ENCODE measurements at places on chromosomes 7 and 10.

- peak; percentile 70 for DNase-seq
Observed at GRCh38 chr10:101297901-101298486, 56.0 kb upstream of the BTRC start.

DNA sequence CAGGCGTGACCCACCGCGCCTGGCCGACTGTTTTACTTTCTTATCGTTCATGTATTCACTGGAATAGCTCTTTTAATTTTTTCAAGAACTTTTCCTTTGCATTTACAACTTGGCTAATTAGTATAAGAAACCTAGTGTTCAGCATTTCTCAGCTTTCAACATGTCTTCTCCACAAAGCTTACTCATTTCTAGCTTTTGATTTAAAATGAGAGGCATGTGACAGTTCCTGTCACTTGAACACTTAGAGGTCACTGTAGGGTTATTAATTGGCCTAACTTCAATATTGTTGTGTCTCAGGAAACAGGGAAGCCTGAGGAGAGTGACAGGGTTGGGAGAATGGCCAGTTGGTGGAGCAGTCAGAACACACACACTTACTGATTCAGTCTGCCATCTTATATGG, 125.1 kb upstream of the GPR22 start:
- no peak for DNase-seq

DNA sequence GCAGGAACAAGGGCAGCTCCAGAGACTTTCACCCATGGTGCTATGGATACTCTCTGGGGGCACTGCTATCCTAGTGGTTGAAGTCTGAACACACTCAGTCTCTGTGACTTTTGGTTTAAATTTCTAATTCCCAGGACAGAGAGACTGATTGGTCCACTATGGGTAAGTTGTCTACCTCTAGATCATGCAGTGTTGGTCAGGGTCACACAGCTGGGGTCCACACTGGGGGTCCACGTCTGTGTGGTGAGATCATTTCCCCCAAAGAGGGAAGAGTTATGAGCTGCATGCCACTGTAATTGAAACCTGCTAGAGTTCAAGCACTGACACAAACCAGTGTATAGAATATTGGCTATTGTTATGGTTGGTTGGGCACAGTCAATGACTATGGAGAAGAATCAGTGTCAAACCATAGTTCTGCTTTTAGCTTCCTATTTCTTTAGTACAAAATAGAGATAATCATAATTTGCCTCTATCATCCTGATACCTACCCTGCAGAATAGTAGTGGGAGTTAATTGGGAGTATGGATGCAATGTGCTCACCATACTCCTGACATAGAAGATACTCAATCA, 101.6 kb downstream of the PRTFDC1 start:
- no peak for DNase-seq

GRCh38 chr7:22875470-22875869, 52.8 kb upstream of the TOMM7 start:
- DNase-seq, result no peak

- DNase-seq, result no peak
Observed at GRCh38 chr7:67692425-67692824, 695.8 kb downstream of the TYW1 start.

Measured in stimulated activated CD4-positive, alpha-beta T cell treated with anti-CD3 and anti-CD28 coated beads, Interleukin-1b, Interleukin-23, amount 100 ng/mL, for 1 hour (primary cell).